ENCODE measurements at places on chromosomes 5 and 9.

- DNase-seq = peak; percentile 34
Observed at GRCh38 chr9:95505717-95506427, 10.9 kb downstream of the PTCH1 start.

DNA sequence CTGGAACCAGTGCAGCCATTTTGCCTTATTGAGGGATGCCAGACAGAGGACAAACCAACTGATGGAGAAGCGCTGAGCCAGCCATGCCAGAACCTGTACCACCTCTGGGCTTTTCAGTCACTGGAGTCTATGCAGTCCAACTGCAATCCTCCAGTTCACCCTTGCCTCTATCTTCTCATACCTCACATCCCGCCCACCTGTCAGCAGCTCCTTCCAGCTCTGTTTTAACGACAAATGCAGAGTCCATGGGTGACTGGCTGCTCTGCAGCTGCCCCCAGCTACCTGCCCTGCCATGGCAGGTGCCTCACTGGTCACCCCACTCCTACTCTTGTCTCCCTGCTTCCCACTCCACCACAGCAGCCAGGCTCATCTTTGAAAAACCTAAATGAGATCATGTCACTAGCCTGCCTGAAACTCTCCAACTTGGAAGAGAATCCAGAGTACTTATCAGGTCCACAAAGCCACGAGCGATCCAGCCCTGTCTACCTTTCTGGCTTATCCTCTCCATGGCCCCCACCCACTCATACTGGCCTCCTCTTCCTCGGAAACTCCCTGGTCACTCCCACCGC, 14.0 kb upstream of the ACSL6 start:
- DNase-seq = no peak

- DNase-seq = no peak
Observed at GRCh38 chr9:124122813-124123462, 111.4 kb downstream of the LHX2 start.

DNA sequence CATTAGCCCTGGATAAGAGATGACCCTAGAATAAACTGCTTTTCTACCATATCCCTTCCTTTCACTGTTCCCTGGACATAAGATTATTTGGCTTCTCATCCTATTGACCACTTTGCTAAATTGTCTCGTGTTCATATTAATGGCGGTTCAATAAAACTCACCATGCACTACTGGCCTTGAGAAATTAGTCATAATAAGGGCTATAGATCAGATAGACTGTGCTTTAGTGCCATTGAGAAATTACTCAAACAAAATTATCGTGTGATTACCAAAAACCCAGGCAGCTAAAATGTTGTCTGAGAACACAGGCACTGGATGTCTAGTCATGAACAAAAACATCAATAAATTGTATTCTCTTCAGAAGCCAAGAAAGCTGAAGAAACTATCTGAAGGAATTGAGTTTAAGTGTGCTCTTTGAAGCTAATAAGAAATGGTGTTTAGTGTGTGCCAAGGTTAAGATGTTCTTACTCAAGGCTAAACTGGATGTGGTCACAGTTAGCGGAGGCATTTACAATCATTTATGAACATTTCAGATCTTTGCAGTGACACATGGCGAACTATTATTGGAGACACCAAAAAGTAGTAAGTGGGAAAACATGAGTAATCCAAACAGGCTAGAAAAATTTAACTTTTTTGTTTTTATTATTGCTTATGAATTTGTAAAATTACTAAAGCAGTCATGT, 460.4 kb upstream of the RORB start:
- DNase-seq = no peak

GRCh38 chr9:81578606-81579005, 110.7 kb downstream of the TLE1 start:
- no peak for DNase-seq

DNA sequence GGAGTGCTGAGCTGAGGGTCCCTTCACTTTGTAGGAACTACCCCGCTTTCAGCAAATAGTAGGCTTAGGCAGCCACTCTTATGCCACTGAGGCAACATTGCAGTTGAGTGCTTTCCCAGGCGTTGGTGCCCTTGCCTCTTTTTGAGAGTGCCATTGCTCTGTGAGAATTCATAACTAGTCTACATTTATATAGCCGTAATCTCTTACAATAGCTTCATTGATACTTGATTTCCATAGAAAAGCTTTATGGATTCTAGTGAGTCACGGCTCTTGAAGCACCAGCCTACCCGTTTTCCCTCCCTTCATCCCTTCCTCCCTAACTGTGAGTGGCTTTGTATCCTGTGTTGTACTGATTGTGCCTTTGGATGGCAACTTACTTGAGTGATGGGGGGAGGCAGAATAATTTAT, 283.9 kb downstream of the AOPEP start:
- no peak for DNase-seq

DNA sequence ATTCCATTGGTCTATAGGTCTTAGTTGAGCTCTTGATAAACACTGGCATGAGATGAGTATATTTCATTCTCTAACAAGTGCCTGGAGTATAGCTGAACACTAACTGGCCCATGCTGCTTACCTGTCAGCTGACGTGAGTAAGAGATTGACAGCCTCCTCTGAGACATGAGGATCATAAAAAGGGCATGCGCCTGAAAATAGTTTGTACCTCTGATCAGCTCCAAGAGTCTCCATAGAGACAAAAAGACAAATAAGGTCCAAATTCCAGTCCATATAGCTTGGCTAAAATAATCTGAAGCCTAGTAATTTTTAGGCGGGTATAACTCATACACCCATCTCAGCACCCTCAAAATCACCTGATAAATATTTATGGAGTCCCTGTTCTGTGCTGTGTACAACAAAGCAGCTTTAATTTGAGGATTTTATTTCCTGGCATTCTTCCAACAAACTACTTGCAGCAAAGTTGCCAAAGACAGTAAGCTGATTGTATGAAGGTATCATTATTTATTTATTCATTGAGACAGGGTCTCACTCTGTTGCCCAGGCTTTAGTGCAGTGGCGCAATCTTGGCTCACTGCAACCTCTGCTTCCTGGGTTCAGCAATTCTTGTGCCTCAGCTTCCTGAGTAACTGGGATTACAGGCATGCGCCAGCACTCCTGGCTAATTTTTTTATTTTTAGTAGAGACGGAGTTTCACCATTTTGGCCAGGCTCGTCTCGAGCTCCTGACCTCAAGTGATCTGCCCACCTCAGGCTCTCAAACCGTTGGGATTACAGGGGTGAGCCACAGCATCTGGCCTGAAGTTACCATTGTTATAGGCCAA, 16.2 kb upstream of the FSD1L start:
- no peak for DNase-seq

GRCh38 chr5:174559141-174559540, 165.2 kb upstream of the MSX2 start:
- no peak for DNase-seq

DNA sequence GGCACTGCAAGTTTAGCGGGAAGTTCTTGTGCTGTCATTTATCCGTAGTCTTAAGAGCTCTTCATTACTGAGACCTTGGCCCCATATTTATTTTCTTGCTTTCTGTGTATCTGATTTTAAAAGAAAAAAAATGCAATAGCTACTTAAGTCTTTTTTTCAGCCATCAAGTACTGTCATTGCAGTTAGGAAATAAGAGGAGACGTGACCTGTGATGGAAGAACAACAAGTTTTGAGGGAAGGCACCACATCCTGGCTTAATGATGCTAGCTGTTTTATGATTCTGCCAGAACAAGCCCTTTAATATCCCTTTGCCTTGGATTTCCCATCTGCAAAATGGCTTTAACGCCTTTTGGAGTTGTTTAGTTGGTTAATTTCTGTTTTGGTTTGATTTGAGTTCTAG, 3.8 kb downstream of the RGMB start:
- DNase-seq = no peak

DNA sequence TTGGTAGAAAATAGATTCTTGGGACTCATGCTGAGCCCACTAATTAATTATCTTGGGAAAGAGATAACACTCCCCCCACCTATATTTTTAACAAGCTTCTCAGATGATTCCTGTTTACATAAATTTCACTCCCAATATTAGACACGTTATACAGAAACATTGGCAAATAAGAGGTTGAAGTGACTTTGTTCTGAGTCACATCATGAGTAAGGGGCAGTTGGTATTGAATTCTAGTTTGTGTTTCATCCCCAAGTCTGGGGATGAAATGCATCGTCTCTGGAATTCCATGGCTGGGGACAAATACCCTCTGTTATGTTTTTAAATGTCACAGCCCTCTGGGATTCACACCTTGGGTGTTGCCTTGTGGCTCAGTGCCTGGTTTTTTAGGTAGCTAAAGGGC, 41.0 kb downstream of the BASP1 start:
- no peak for DNase-seq

GRCh38 chr5:91077623-91078022, 305.5 kb downstream of the ARRDC3 start:
- no peak for DNase-seq

- no peak for DNase-seq
Observed at GRCh38 chr5:1017691-1018455, 9.3 kb downstream of the NKD2 start.

GRCh38 chr9:133861692-133862091, 123.5 kb upstream of the SARDH start:
- no peak for DNase-seq

- no peak for DNase-seq
Observed at GRCh38 chr9:94875300-94876020, 149.0 kb downstream of the AOPEP start.

GRCh38 chr5:112161392-112161748, 257.7 kb downstream of the EPB41L4A start:
- DNase-seq = no peak

- DNase-seq = no peak
Observed at GRCh38 chr5:63483338-63483737, 478.9 kb downstream of the HTR1A start.

- no peak for DNase-seq
Observed at GRCh38 chr9:82308836-82309235, 320.3 kb downstream of the SPATA31D1 start.

GRCh38 chr5:66164044-66164790, 20.1 kb downstream of the SREK1 start:
- DNase-seq = no peak

GRCh38 chr5:107376546-107377276, 294.0 kb downstream of the EFNA5 start:
- DNase-seq = no peak

GRCh38 chr5:32410630-32411029, 33.9 kb downstream of the ZFR start:
- no peak for DNase-seq

- no peak for DNase-seq
Observed at GRCh38 chr9:130473009-130473408, 28.2 kb downstream of the ASS1 start.

- no peak for DNase-seq
Observed at GRCh38 chr9:120289098-120289497, 290.9 kb downstream of the CDK5RAP2 start.

DNA sequence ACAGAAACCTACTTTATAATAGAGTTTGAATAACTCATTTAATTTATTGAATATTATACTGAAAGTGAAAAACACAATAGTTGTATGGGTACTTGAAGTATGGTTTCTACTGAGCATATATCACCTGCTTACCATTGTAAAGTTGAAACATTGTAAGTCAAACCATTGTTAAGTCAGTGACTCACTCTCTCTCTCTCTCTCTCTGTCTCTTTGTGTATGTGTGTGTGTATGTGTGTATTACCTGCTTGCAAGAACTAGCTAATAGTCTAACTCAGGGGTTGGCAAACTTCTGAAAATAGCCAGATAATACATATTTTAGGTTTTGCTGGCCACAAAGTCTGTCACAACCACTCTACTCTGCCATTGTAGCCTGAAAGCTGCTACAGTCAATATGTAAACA, 564.3 kb upstream of the ZNF608 start:
- DNase-seq = no peak

DNA sequence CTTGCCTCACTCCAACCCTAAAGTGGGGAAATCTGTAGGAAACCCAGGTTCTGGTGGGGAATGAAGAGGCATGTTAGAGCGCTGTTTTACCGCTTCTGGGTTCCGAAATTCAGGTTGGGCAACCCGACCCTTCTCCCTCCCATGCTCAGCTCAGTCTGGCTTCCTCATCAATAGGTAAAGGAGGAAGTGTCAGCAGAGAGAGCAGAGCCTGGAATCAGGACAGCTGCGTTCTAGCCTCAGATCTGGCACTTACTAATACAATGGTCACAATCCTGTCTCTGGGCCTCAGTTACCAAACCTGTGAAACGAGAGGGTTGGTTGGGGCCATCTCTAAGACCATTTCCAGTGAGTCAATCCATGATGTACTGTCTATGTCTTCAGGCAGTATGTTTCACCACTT, 16.2 kb upstream of the TNIP1 start:
- DNase-seq = no peak

- no peak for DNase-seq
Observed at GRCh38 chr5:93990504-93991070, 249.2 kb upstream of the POU5F2 start.

- DNase-seq = no peak
Observed at GRCh38 chr9:90946982-90947381, 145.4 kb downstream of the SYK start.

DNA sequence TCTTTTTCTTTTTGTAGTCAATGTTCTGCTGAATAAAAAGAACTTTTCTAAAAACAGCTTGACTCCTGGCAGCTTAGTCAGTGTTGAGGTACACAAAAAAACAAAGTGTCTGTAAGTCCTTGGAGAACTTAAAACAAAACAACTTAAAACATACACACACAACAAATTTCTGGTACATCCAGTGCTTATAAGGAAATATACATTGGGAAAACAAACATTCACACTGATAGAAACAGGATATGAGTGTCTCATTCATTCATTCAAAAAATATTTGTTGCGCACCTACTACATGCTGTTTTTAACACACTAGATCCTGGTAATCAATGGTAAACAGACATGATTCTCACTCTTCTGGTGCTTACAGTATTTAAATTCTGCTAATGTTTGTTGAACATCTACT, 27.4 kb upstream of the MEGF9 start:
- no peak for DNase-seq

DNA sequence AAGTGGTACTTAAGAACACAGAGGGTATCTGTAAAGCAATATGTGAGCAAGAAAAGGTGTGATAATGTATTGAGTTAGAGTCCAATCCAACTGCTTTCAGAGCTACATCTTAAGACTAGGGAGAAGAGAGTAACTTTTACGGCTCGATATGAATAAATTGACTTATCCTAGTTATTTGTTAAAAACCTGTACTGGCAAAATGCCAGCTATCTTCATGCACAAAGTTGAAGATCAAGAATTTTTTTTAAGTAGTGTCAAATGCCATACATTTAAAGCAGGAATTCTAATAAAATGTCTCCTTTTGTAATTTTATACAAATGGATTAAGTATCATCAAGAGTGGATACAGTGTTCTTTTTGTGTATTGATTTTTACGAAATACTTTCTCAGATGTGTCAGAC, 305.2 kb downstream of the KIAA0825 start:
- DNase-seq = no peak

GRCh38 chr5:38265546-38266179, 7.3 kb downstream of the EGFLAM start:
- DNase-seq = no peak

- DNase-seq = no peak
Observed at GRCh38 chr9:107738789-107739188, 249.2 kb upstream of the KLF4 start.
